ENCODE measurements at places on chromosomes 7 and 10. TPM values are rescaled to one million over a fixed set of nuclear protein-coding genes. Genes with fewer than 3 reads are reported as not detected.
A peak's percentile ranks its signal among the peaks of the same experiment; 100 is the strongest.

The HACD1 gene
- total RNA-seq, result 64.0 TPM

- no peaks in the 10 kb centered on the region for H3K36me3 ChIP-seq
- no peaks in the 10 kb centered on the region for H3K27me3 ChIP-seq
- no peak overlapping the region for H3K4me3 ChIP-seq
- 0 out of 2 replicates have a peak, but pooled peaks cover 3% of the 10 kb centered on the region for H3K4me1 ChIP-seq
These were observed 2.1 kb upstream of the SHTN1 start for GRCh38 chr10:117007080-117007479.

DNA sequence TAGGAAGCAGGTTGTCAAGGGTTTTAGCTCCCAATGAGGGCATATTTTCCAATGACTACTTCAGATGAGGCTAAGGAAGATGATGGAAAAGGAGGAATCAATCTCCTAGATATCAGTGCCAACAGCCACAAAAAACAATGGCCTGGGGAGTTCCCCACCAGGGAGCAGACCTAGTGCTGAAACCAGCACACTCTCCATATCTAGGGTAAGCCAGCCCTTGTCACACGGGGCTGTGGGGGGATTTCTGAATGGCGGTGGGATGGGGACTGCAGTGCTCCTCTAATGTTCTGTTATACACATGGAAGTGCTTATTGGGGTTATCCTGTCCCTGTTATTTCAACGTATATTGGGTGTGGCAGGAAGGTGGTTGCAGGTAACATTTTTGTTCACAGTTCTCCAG lies 18.5 kb downstream of the EPC1 start:
- H3K4me3 ChIP-seq, result no peak overlapping the region
- no peaks in the 10 kb centered on the region for H3K36me3 ChIP-seq
- no peak for DNase-seq
- no peaks in the 10 kb centered on the region for H3K27me3 ChIP-seq

The SYT15B gene
- 1.9 TPM for total RNA-seq

The MAPK8 gene
- total RNA-seq, result 63.6 TPM

The ABI1 gene
- 60.3 TPM for total RNA-seq

GRCh38 chr7:45690762-45691150 lies 116.6 kb downstream of the ADCY1 start:
- H3K36me3 ChIP-seq, result no peaks in the 10 kb centered on the region
- H3K4me1 ChIP-seq, result peaks cover 10% of the 10 kb centered on the region
- no peak overlapping the region for H3K27ac ChIP-seq
- no peak overlapping the region for H3K4me3 ChIP-seq

- DNase-seq, result peak; percentile 50
- H3K27ac ChIP-seq, result no peak within 1 kb of the TSS
- peaks cover 35% of the 10 kb centered on the region for H3K27me3 ChIP-seq
- peak within 1 kb of the TSS; percentile 60 for H3K4me3 ChIP-seq
- H3K4me1 ChIP-seq, result no peaks in the 10 kb centered on the region
- H3K36me3 ChIP-seq, result no peaks in the 10 kb centered on the region
These were observed at the start of gene ITGA8 for GRCh38 chr10:15719899-15720634. Gene ITGA8 (minus strand): TSS chr10:15719922. CDS start chr10:15719771, 151 bp downstream.

GRCh38 chr7:99252166-99252895 lies 20.3 kb upstream of the MYH16 start:
- H3K27ac ChIP-seq, result no peak overlapping the region
- no peaks in the 10 kb centered on the region for H3K4me1 ChIP-seq
- H3K36me3 ChIP-seq, result no peaks in the 10 kb centered on the region
- no peaks in the 10 kb centered on the region for H3K27me3 ChIP-seq

DNA sequence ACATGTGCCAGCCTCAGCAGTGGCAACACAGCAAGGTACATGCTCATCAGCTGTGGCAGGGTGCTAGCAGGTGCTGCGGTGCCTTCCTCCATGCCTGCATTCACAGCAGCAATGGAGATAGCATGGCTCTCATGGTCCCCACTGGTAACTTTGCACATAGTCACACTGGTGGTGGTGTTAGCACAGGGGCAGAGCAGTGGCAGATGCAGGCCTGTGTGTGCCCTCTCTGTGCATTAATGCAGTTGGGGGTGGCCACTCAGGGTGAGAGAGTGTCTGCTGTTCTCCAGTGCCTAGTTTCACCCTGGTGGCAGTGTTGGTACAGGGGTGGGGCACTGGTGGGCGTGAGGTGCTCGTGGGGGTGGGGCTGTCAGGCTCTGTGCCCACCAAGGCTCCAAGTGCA lies 17.7 kb upstream of the PPP1R3A start:
- no peak for DNase-seq
- H3K4me3 ChIP-seq, result no peak overlapping the region
- H3K27me3 ChIP-seq, result no peaks in the 10 kb centered on the region
- no peak overlapping the region for H3K27ac ChIP-seq
- no peaks in the 10 kb centered on the region for H3K4me1 ChIP-seq

GRCh38 chr10:123421461-123421860 lies 244.7 kb upstream of the GPR26 start:
- no peak overlapping the region for H3K4me3 ChIP-seq
- no peak overlapping the region for H3K27ac ChIP-seq
- H3K4me1 ChIP-seq, result no peaks in the 10 kb centered on the region
- no peak for DNase-seq

- H3K27ac ChIP-seq, result no peak overlapping the region
- H3K4me3 ChIP-seq, result no peak overlapping the region
- no peaks in the 10 kb centered on the region for H3K36me3 ChIP-seq
- H3K27me3 ChIP-seq, result no peaks in the 10 kb centered on the region
These were observed 22.2 kb upstream of the PODXL start for GRCh38 chr7:131578602-131579001.

DNA sequence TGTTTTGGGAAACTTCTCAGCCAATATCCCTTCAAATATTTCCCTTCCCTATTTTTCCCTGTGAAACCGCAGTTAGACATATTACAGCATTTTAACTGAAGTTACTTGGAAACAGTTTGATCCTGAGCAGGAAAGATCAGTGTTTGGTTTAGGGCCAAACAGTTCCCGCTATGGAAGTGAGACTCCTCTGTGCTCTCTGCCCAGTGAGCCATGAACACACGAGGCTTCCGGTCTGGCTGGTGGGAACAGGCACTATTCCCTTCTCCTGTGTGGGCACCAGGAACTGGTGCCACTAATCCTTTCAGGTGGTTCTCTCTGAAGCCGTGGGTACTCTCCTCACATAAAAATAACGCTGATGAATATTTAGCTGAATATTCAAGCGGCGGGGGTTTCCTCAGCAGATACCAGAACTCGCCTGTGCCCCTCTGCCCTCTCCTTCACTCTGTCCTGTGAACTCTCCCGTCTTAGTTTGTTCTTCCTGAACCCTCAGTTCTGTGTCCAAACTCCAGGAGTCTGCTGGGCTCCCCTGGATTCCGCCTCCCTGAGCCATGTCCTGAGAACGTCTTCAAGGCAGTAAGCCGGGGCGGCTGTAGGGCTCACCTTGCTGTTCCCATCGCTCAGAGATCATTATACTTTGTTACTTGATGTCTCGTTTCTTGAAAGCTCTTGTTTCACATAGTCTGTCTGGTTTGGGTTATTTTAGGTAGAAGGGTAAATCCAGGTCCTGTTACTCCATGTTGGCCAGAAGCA lies 25.7 kb downstream of the FOXL3 start:
- no peak for DNase-seq
- peaks cover 81% of the 10 kb centered on the region for H3K27me3 ChIP-seq
- H3K4me1 ChIP-seq, result no peaks in the 10 kb centered on the region
- H3K27ac ChIP-seq, result no peak overlapping the region

The IRF5 gene
- total RNA-seq, result under 0.01 TPM

DNA sequence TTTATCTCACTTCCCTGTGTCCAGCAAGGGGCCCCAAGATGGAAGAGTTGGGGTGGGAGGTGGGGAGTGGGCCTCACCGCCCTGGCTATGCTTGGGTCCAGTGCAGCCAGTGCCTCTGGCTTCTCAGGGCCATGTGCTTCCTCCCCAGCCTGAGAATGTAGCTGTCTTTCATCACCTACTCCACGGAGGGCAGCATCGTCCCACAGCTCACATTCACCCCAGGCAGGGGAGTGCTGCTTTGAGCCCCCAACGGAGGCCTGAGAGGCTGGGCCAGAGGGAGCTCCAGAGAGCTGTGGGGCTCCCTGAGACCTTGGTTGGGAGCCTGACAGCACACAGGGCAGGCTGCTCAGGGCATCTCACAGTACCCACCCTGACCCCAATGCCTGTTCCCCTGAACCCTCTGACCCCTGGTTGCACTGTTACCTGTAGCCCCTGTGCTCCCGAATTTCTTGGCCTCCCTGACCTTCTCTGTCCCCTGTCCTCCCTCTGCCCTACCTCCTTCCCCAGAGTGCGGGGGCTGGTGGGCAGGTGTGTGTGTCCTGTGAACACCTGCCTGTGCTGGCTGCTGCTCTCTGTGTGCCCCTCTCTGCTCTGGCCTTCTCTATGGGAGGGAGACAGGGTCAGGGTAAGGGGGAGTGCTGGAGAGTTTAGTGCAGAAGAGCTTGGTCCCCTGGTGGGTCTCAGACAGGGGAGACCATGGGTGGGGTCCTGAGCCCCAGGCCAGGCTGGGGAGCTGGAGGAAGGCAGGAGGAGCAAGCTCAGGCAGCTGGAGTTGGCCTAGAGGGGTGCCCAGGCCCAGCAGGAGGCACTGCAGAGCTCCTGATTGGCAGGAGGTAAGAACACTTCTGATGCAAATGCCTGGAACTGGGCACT lies 19.6 kb upstream of the ZNF488 start:
- peaks cover 32% of the 10 kb centered on the region for H3K4me1 ChIP-seq
- no peaks in the 10 kb centered on the region for H3K36me3 ChIP-seq
- H3K27ac ChIP-seq, result no peak overlapping the region

The FGL2 gene
- total RNA-seq, result 3.8 TPM

DNA sequence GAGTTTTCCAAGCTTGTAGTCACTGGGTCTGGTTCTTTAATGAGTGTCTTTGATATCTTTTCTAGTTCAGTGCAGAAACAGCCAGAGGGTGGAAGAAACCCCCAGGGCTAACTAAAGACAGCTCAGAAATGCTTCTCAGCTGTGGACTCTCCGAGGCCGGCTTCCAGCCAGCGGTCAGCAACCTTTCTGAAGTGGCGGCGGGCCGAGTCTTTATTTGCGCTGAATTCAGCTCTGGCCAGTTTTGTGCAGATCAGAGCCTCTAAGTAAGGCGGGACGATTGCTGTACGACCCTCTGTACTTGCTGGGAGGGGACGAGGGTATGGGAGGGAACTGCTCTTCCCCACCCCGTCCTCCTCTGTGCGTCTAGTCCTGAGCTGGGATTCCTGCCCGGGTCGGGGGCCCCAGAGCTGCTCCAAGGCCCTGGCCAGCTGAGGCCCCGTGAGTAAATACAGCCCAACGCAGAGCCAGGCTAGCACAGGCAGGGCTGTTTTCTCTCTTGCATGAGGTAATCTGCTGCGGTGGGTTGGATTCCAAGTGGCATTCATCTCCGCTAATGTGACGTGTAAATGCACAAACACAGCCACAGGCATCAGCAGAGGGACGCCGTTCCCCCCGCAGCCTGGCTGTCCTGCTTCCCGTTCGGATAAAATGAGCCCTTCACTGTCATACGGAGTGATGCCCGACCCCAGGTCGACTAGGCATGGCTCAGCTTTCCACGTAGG lies 159.8 kb downstream of the PIP4K2A start:
- DNase-seq, result peak; percentile 81
- peaks cover 11% of the 10 kb centered on the region for H3K4me1 ChIP-seq
- H3K36me3 ChIP-seq, result no peaks in the 10 kb centered on the region
- no peaks in the 10 kb centered on the region for H3K27me3 ChIP-seq

The SMKR1 gene
- total RNA-seq, result not detected

The ETV1 gene
- total RNA-seq, result 14.5 TPM

The OPN1SW gene
- not detected for total RNA-seq

- H3K27me3 ChIP-seq, result no peaks in the 10 kb centered on the region
- H3K27ac ChIP-seq, result peak overlapping the region; percentile 70
- peak overlapping the region; percentile 32 for H3K4me3 ChIP-seq
- H3K4me1 ChIP-seq, result peaks cover 45% of the 10 kb centered on the region
- peak; percentile 83 for DNase-seq
These were observed 25.9 kb downstream of the DGKI start for GRCh38 chr7:137820677-137821420.

- peak; percentile 63 for DNase-seq
- no peak overlapping the region for H3K27ac ChIP-seq
- peaks cover 21% of the 10 kb centered on the region for H3K4me1 ChIP-seq
- H3K27me3 ChIP-seq, result no peaks in the 10 kb centered on the region
- no peaks in the 10 kb centered on the region for H3K36me3 ChIP-seq
- H3K4me3 ChIP-seq, result no peak overlapping the region
These were observed 63.6 kb upstream of the BMPER start for GRCh38 chr7:33841705-33842129.

The MOGAT3 gene
- total RNA-seq, result not detected

DNA sequence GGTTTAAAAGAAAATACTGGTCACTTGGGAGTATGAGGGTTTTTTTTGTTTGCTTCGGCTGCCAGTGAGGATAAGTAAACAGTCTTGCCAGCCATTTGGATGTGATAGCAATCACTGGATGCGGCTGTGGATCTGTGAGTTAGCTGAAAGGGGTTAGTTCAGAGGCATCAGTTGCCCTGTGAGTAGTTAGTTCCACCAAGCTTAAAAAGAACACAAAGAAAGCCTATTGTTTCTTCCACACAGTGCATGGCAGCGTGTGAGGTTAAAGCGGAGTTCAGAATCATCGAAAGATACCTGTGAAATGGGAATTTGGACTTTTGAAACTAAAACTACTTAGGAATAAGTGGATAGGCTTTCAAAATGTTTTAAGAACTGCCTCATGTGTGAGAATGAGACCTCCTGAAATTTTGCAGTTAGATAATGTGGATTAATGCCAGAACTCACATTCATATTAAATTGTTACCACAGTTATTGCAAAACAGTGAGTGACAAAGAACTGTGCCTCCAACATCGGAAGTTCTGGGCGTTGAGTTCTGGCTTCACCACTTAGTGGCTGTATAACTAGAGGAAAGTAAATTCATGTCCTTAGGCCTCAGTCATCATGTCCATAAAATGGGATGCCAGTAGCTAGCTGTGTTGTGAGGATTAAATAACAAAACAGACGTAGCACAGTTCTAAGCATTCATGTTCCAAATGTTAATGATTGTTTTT lies 31.3 kb downstream of the KIAA1217 start:
- no peak overlapping the region for H3K4me3 ChIP-seq
- no peaks in the 10 kb centered on the region for H3K27me3 ChIP-seq
- H3K36me3 ChIP-seq, result no peaks in the 10 kb centered on the region
- no peaks in the 10 kb centered on the region for H3K4me1 ChIP-seq
- peak; percentile 43 for DNase-seq
- H3K27ac ChIP-seq, result no peak overlapping the region

DNA sequence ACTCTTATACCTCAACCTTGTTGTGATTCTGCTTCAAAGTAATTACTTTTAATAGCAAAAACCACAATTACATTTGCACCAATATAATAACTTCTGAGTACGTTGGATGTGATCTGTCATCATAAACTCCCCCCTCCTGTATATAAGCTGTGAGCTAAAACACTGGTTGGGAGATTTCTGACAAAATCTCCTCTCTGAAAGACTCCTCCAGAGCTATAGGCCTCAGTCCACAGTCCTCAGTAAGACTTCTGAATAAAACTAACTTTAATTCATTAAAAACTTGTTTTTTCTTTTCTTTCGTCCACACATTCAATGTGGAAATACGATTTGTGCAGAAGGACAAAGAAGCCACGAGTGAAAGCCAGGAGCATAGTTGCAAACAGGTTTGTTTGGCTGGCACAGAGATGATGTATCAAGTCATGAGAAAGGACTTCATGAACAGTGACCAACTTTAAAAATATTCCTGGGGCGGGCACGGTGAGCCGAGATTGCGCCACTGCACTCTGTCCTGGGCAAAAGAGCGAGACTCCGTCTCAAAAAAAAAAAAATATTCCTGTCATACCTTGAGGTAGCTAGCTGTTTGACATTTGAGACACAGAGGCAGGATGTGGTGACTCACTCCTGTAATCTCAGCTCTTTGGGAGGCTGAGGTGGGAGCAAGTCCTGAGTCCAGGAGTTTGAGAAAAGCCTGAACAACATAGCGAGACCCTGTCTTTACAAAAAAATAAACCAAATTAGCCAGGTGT lies 91.1 kb upstream of the ARHGAP21 start:
- no peaks in the 10 kb centered on the region for H3K27me3 ChIP-seq
- H3K36me3 ChIP-seq, result no peaks in the 10 kb centered on the region
- H3K4me1 ChIP-seq, result peaks cover 9% of the 10 kb centered on the region
- no peak overlapping the region for H3K4me3 ChIP-seq
- peak; percentile 58 for DNase-seq

The NOLC1 gene
- 31.9 TPM for total RNA-seq

Measured in GM23248 (cell line).